Naive B cell (primary cell): ENCODE measurements at places on chromosomes 6 and 20.

- DNase-seq: no peak
Measured at GRCh38 chr6:138203315-138203714, 15.0 kb downstream of the PBOV1 start.

GRCh38 chr6:160007611-160008010 is 38.7 kb downstream of the IGF2R start:
- DNase-seq: no peak

DNA sequence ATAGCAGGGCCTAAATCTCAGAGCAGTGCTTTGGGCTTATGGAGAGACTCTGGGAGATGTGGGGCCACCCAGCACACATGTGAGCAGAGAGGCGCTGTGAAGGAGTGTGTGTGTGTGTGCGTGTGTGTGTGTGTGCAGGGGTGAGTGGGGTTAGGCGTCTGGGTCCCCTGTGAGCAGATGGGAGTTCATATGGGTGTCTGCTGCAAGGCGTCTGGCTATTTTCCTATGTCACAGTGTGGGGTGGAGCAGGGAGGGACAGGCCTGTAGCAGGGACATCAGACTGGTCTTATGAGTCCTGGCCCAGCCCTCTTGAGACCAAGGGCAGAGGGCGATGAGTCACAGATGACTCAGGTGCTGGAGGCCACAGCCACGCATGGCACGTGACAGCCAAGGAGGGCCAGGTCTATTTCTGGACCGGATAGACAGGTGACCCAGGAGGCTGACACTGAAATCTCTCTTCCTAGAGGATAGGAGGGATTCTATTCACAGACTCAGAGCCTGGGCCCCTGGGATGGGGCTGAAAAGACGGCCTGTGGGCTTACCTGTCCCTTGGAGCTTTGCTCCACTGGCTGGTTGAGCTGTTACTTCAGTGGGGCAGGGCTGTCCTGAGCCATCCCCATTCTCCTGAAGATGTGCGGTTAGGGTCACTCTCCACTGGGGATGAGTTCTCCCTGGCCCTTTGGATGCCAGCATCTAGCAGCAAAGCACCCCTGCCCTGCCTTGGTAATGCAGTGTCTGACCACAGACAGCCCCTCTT is 28.9 kb downstream of the VEGFA start:
- no peak for DNase-seq

DNA sequence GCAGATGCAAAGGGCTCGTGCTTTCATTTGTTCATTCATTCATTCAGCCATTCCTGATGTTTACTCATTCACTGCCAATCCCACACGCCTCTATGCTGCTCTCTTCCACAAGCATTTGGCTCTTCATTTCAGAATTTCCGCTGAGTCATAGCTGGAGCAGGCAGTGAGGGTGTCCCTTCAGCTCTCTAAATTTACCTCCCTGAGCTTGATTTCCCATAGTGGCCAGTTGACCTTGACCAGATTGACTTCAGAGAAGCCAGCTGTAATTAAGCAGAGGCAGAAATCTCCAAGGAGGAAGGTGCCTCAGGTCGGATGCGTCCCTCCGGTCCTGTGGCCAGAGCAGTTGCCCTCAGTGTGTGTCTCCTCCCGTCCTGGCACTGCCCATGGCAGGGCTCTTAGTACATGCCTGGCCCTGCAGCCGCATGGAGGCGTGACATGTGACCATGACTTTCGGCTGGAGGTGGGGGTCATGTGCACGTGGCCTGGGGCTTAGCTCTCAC is 267.2 kb upstream of the ECI2 start:
- no peak for DNase-seq

DNA sequence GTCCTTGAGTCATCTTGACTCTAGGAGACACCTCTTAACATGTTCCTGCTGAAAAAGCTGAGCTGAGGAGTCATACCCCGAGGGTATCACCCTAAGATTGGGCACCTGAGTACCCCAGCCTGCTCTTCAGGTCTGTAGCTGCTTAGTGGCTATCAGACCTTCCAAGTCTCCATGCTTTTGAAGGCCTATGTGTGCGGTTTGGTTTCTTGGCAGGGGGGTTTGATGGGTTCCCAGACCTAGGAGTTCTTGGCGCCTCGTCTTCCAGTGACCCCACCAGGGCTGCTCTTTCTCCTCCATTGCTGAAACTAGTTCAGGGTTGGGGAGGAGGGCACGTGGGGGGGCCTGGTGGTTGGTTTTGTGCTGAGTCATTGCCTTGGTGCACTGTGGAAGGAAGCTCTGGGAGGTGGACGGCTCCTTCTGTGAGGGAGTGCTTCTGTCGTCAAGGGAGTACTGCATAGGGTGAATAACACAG is 20.1 kb downstream of the IGF2R start:
- no peak for DNase-seq
